ENCODE measurements at places on chromosomes 13 and 19.

GRCh38 chr13:98740131-98740530 lies 12.3 kb downstream of the SLC15A1 start:
- DNase-seq = no peak

DNA sequence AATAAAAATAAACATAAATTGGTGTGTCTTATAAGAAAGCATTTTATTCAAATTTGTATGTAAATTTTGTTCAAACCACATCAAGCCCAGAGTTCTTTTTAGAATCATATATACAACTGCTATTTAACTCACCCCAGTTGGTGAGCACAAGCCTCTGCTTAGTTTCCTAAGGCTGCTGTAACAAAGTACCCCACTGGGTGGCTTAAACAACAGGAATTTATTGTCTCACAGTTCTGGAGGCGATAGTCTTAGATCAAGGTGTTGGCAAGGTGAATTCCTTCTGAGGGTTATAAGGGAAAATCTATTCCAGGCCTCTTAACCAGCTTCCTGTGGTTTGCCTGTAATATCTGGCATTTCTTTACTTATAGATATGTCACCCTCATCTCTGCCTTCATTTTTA lies 1133.5 kb downstream of the OLFM4 start:
- DNase-seq = no peak

DNA sequence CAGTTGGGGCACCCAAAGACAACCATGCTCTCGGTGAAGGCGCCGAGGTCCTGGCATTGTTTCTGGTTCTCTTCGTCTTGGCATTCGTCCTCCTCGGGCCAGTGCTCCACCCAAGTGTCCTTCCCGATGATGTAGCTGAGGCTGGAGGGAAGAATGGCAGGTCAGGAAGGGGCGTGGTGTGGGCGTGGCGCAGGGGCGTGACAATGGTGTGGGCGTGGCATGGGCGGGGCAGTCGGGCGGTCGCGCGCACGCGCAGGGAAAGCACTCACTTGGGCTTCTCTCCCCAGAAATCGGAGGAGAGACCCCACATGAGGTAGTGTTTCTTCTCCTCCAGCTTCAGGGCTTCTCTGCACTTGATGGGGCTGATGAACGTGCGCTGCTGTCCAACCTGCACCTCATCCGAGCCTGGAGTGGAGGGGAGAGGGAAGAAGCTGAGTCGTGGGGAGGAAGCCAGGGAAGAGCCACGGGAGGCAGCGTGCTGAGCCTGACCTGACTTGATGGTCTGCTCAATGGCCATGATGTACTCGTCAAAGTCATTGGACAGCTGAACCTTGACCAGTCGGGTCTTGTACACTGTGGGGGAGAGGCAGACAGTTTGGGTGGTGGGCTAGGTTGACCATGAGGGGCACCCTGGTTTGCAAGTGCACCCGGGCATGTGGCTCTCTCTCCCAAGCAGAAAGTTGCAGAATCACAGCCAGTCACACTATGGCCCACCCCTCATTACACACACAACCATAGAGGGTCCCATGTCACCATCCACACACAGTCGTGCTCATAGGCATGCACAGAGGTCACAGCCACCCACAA lies 8.1 kb upstream of the TNFSF14 start:
- DNase-seq = no peak

DNA sequence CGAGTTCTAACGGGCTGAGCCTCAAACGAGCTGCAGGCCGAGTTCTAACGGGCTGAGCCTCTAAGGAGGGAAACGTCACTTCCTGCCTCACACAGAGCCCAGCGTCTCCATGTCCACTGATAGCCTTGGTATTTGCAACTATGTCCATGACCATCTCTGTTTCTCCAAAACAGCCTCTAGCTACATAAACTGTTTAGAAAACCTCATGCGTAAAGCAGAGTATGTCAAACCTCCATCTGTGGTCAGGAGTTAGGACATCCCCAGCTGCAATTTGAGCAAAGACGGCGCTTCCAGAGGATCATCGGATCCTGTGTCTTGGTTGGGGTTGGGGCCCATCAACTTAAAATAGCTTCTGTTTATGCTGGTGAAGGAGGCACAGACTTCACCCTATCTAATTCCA lies 20.8 kb downstream of the RASA3 start:
- no peak for DNase-seq

- no peak for DNase-seq
Measured at GRCh38 chr13:104683789-104684188, 1617.6 kb upstream of the SLC10A2 start.

GRCh38 chr13:76619631-76620030 lies 266.6 kb downstream of the KCTD12 start:
- no peak for DNase-seq

GRCh38 chr13:59452189-59452890 lies 711.4 kb downstream of the DIAPH3 start:
- no peak for DNase-seq

GRCh38 chr13:94464771-94465170 lies 14.7 kb downstream of the DCT start:
- DNase-seq = no peak

DNA sequence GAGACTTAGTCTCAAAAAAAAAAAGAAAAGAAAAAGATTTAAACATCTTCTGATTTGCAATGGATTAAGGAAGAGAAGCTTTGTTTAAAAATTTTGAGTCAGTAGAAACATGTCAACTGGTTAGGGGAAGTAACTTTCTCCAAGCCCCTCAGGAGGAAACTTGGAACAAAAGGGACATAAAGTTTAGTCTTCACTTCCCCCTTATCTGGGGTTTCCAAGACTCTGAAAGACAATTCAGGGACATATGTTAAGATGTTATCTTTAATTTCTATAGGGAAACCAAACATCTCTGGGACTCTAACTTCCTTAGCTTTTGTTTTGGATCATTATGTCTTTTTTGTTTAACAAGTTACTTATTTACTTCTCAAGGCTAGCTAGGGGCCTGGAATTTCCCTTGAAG lies 20.1 kb upstream of the MRI1 start:
- no peak for DNase-seq

DNA sequence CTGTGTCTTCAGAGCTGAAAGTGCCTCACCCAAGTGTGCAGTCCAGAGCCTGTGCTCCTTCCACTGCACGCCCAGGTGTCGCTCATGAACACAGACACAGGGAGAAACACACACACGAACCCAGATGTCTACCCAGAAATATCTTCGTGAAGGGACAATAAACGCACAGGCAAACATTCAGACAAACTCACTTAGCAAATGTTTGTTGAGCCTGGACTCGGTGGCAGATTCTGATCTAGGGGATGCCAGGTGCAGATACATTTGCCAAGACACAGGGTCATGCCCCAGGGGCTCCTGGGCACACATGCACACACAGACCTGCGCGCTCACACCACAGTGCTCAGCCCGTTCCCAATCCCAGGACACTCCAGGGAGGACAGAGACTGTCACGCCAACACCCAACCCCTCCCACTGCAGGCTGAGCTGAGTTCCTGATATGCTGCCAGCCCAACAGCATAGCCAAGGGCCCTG lies 31.9 kb downstream of the SCGB2B2 start:
- no peak for DNase-seq

- DNase-seq = no peak
Measured at GRCh38 chr13:45269204-45269603, 68.4 kb upstream of the KCTD4 start.

DNA sequence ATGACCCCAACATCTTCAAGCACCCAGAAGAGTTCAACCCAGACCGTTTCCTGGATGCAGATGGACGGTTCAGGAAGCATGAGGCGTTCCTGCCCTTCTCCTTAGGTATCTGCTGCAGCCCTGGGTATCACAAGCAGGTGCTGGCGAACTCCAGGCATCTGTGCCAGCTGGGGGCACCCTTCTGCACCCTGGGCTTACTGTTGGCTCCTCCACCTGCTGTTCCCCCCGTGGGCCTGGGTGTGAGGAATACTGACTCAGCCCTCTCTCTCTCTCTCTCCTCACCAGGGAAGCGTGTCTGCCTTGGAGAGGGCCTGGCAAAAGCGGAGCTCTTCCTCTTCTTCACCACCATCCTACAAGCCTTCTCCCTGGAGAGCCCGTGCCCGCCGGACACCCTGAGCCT lies 13.0 kb downstream of the CYP2S1 start:
- DNase-seq = no peak

GRCh38 chr13:25927363-25927762 lies 124.5 kb downstream of the SHISA2 start:
- no peak for DNase-seq

DNA sequence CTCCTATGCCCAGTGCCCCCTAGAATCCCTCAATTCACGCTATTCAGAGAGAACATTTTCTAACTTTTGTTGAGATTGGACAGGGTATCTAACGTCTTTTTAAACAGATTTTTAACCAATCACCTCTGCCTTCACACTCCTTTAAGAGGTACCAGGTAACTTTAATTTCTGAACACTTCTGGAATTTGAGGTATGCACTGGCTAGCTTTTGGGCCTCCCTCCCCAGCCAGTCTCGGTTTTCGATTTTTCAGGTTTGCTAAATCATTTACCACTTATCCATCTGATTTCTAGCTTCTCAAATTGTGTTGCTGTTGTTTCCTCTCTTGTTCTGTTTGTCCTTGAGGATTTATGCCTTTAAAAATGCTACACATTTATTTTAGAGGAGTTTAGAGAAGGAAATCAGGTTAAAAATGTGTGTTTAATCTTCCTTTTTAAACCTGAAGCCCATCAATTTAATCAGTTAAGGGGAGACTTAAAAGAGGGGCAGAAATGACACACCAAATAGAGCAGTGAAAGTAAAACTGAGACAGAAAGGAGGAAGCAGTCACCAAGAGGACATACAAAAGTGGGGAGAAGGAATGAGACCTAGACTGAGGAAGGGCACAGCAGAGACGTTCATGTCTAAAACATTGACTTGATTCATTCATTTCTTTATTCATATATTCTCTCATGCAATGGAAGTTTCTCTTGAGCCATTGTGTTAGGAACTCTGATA lies 139.6 kb upstream of the HTR2A start:
- DNase-seq = no peak

GRCh38 chr19:53511933-53512374 lies 26.0 kb upstream of the ZNF331 start:
- no peak for DNase-seq

DNA sequence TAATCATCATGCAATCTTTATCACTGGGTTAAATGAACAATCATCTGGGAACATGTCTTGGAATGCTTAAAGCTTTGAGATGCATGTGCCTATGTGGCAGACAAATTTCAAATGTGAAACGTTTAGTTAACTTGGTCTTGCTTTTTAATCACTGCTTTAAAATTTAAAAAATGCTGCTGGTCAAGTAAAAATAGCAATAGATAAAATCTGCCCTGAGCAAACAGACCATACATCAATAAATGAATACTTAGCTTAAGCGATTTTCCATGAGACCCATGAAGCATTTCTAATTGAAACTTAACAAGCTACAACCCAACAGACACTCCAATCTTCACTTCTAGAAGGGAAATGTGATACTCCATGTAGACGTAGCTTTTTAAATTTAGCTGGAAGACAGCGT lies 1.9 kb upstream of the KL start:
- no peak for DNase-seq

DNA sequence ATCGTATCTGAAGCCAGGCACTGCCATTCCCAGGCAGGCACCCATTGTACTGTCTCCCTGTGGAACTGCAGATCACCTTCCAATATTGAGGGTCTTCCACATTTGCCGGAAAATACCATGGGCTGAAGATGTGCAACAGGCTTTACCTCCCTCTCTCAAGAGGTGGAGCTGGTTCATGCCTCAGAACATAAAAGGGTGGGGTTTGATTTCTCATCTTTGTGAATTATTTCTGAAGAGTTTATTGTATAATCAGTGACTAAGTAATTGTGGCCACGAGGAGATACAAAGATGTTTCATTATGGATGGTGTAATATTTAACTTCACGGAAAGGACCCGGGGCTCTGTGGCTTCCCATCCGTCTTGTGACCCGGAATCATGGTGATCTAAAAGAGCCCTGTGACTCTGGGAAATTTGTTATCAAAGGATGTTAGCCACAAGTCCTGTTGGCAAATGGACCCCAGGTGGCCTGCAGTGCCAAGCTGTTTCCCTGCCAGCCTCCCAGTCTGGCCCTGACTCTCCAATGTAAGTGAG lies 230.5 kb downstream of the LACC1 start:
- no peak for DNase-seq

DNA sequence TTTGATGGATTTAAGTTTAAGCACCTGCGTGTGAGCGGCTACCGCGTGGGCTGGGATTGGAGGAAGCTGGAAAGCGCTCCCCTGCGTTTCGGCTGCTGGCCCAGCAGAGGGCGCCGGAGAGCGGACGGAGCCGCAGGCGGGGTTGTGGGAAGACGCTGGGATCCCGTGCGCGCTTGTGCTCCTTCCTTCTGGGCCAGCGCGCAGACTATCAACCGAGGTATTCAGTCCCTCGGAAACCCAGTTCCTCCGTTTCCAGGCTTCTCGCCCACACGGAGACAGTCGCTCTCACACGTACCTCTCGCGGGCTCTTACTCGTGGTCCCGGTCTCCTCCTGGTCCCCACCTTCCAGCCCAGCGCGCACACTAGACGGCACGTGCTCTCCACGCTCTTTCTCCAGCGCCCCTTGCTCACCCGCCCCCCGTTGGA lies 28.8 kb downstream of the EPN1 start:
- DNase-seq = peak; percentile 10

DNA sequence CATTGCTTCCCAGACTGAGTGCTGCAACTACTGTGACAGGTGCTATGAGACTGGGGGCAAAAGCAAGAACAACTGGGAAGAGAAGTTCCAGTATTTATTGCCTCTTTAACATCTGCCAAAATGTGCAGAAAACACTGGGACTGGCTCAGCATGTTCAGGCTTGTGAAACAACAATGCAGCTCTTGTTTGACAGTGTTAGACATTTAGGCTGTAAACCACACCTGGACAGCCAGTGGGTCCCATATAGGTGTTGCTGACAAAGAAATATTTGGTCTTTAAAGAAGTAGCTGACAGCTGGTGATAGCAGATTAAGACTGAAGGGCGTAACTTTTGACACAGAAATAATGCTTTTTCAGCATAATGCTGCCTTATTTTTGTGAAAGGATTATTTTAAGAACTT lies 88.1 kb downstream of the STOML3 start:
- DNase-seq = no peak

- no peak for DNase-seq
Measured at GRCh38 chr19:704447-704741, 4.3 kb upstream of the PALM start.

- peak; percentile 47 for DNase-seq
Measured at GRCh38 chr13:77026255-77026860, 601 bp downstream of the FBXL3 start.

- DNase-seq = no peak
Measured at GRCh38 chr13:19267746-19268145, 86.1 kb upstream of the TUBA3C start.

Data from stimulated activated CD8-positive, alpha-beta memory T cell treated with anti-CD3 and anti-CD28 coated beads, Interleukin-7, amount 100 ng/mL, for 1 hour (primary cell).